AG09319 (cell line): ENCODE measurements at places on chromosomes 16 and 17.

GRCh38 chr17:29591146-29591736 lies 1.7 kb upstream of the ANKRD13B start:
- DNase-seq, result no peak

DNA sequence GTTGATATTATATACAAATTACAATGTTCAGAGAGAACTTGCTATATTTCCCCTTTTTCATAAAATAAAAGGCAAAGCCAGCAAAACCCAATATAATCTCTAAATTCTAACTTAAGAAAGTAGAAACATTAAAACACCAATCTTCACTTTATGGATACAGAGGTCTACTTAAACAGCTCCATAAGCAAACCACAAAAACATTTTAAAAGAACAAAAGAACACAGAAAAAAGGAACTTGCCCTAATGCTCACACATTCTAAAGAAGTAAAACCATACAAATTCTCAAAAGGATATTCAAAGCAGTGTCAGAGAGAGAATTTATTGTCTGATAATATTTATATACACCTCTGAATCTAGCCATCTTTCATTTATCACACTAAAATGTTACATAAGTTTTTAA lies 606 bp downstream of the ABCA10 start:
- DNase-seq, result no peak

GRCh38 chr17:45227101-45227925 lies 5.6 kb downstream of the FMNL1 start:
- no peak for DNase-seq

DNA sequence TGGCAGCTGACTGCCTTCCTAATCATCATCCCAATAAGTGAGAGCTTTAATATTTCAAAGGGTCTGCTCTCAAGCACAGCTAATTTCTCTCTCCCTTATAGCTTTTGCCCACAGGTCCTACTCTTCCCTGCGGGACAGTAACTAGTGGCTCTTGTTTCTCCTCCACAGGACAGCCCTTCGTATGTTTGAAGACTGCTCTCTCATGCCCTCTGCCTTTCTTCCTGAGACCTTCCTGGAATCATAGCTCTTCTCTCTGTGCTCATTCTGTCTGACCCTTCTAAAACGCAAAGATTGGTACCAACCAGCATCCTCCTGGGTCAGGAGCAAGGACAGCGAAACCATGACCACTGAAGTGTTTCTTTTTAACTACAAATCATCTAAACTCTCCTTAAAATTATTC lies 168.9 kb downstream of the GRIN2A start:
- no peak for DNase-seq

DNA sequence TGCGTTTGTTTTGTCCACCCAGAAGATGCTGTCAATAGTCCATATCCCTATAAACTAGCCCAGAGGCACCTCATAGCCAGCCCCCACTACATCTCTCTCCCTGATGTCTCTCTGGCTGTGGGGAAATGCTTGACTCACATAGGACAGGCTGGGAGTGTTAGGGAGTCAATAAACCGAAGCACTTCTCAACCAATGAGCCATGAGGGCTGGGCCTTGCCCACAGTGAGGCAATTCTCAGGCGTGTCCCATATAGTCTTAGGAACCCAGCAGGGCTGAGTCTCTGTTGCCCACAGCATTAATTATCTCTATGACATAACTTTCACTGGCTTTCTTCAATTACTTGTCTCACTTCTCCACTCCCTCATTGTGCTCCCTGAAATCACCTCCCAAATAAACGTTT lies 387.3 kb upstream of the CDH11 start:
- DNase-seq, result no peak
